Naive thymus-derived CD8-positive, alpha-beta T cell (primary cell): ENCODE measurements at places on chromosomes 5 and 9. TPM values are rescaled to one million over a fixed set of nuclear protein-coding genes. Genes with fewer than 3 reads are reported as not detected.

DNA sequence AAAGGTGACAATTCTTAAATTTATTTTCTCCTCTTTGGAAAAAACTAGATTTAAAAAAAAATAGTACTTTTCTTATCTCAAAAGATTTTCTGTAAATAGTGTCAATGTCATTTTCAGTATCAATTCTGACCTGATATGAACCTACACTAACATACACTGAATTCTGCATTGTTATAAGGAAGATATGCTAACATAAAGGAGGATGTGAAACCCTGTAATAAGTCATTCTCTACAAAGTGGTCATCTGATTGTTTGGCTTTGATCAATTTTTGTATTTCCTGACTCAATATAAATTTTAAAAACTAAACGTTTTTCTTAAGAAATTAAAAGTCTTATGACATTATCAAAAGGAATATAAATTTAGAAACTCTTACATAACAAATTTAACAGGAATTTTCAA lies 233.6 kb upstream of the EDIL3 start:
- no peak for DNase-seq

DNA sequence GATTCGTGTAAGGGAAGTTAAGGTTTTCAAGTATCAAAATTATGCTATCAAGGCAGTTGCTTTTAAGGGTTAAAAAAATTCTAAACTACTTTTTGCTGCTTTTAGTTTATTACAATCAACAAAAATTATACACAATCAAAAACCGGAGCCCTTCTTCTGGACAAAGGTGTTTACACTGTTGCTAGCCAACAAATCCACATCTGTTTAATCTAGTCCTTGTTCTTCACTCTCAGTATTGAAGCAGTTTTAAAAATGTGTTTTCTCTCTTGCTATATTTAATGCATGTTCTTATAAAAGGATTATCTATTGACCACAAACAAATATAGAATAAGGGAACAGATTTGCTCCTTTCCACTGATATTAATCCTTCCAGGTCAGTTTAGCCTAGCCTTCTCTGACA lies 2.5 kb downstream of the FEM1C start:
- no peak for DNase-seq

GRCh38 chr9:124197177-124198095 lies 60.3 kb upstream of the NEK6 start:
- DNase-seq: no peak

GRCh38 chr5:158701406-158702177 lies 398.1 kb downstream of the EBF1 start:
- DNase-seq: no peak

- DNase-seq: no peak
Observed at GRCh38 chr5:55988979-55989638, 5.7 kb downstream of the IL6ST start.

The MRPS30 gene
- polyA plus RNA-seq: 72.6 TPM

The CBY3 gene
- polyA plus RNA-seq: 0.62 TPM

The POU5F2 gene
- 0.20 TPM for polyA plus RNA-seq
